ENCODE measurements at places on chromosomes 16 and 17.
A peak's percentile ranks its signal among the peaks of the same experiment; 100 is the strongest.

DNA sequence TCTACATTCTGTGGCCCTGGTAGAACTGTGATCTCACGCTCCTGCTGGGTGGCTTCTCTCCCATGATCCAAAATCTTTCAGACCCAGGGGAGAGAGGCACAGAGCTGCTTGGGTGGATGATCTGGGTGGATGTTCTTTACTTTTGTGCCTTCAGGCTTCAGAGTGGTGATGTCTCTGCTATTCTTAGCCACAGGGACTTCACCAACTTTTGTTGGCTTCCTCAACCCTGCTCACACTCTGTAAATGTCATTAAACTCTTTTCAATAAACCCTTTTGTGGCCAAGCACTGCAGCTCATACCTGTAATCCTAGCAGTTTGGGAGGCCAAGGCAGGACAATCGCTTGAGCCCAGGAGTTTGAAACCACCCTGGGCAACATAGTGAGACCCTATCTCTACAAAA, 7.6 kb downstream of the CLEC10A start:
- DNase-seq = no peak

DNA sequence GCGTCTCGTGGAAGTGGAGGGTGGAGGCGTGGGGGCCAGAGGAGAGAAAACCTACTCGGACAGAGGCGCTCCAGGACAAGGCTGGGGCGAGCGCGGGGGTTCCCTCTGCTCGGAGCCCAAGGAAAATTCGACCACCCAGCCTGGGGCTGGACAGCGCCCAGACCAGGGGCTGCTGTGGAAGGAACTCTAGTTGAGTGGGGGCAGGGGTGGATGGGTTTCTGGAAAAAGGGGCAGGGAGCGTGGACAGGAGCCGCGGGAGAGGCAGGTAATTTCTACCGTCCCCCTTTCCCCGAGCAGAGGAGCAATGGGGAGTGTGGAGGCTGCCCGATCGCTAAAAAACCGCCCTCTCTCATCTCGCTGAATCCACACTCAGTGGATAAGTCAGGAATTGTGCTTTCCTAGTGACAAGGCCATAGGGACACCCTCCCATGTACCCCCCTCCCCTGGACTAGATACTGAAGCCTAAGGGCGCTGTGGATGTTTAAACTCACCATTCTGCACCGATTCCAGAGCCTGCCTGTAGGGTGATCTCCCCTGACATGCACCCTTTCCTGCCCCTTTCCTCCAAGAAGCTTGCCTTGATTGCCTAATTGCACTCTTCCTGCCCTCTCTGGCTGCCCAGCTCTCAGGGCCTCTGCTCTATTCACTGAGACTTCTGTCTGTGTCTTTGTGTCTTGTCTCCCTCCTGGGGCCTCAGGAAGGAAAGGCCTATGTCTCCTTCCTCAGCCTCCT, 90.7 kb upstream of the TMEM97 start:
- DNase-seq = no peak

GRCh38 chr16:74771656-74772315, 2.8 kb downstream of the FA2H start:
- DNase-seq = no peak

DNA sequence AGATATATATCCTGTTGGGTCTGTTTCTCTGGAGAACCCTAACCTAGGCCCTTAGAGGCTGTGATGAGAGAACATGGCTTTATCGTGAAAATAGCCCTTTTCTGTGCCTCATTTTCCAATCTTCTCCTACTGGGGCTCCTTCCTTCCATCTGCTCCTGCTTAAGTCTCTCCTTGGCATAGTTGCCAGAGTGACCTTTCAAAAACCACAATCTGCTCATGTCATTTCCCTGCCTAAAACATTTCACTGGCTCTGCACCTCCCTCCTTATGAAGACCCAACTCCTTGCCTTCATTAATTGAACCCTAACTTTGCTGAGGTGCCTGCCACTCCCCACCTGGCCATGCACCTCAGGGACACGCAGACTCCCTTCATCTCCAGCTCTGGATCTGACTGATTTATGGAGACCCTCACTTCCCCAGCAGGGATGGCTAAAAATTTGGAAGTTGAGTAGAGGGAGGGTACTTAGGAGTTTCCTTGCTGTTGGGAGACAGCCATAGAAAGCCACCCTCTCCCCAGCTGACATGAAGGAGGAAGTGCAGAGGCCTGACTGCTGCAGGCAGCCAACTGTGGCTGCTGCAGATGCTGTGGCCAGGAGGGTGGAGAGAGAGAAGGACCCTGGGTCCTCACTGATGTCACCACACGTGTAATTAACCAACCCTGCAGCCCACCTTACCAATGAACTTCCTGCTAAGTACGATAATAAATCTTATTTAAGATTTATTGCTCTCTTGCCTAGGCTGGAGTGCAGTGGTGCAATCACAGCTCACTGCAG, 6.3 kb upstream of the GGA2 start:
- no peak for DNase-seq

GRCh38 chr17:1423456-1424135, 23.6 kb upstream of the YWHAE start:
- no peak for DNase-seq

DNA sequence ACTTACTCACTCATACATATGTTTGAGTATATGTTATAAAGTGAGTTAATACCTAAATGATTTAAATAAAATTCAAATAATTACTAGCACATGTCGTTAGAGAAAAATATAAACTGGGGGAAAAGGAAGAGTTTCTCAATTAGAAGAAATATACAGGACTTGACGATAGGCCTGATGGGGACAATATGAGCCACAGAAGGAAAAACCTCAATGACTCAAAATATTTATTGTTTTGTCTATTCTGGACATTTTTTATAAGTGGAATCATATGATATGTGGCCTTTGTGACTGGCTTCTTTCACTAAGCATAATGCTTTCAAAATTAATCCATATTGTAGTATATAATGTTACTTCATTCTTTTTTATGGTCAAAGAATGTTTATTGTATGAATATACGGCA, 339.2 kb upstream of the PMFBP1 start:
- no peak for DNase-seq

DNA sequence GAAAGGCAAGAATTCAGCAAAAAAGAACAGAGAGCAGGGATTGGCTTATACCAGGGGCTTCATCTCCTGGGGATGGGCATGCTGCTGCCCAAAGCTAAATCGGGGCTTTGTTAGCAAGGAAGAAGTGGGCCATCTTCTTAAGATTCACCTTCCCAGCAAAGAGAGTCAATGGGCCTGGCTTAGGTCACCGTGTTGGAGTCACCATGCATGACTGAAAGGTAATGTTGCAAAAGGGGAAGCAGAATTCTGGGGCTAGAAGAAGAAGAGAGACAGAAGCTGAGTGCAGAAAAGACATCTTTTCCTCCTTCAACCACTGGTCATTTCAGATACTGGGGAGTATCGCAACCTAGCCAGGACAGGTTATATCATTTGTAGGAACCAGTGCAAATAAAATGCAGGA, 76.3 kb upstream of the KIFC3 start:
- no peak for DNase-seq

GRCh38 chr17:79205688-79206205, 131.1 kb downstream of the ENGASE start:
- no peak for DNase-seq

- no peak for DNase-seq
Measured at GRCh38 chr17:66670206-66670605, 164.7 kb upstream of the CACNG5 start.

GRCh38 chr16:84040226-84040822, 2.3 kb downstream of the SLC38A8 start:
- DNase-seq = no peak

DNA sequence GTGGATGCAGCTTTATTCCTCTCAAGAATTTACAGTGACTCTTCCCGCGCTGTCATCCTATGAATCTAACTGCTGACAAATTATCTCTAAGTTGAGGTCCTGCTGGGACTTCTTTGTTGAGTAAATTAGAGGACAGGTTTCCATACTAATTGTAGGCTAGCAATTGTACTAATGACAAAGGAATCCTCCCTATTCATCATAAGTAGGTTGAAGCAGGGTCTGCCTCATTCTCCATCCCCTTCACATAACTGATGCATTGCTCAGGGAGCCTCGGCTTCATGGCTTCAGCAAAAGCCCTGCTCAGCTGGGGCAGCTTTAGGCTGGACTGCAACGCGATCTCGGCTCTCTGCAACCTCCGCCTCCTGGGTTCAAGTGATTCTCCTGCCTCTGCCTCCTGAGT, 83.1 kb upstream of the IRX6 start:
- no peak for DNase-seq

GRCh38 chr17:65228734-65229620, 91.8 kb downstream of the RGS9 start:
- peak; percentile 26 for DNase-seq

DNA sequence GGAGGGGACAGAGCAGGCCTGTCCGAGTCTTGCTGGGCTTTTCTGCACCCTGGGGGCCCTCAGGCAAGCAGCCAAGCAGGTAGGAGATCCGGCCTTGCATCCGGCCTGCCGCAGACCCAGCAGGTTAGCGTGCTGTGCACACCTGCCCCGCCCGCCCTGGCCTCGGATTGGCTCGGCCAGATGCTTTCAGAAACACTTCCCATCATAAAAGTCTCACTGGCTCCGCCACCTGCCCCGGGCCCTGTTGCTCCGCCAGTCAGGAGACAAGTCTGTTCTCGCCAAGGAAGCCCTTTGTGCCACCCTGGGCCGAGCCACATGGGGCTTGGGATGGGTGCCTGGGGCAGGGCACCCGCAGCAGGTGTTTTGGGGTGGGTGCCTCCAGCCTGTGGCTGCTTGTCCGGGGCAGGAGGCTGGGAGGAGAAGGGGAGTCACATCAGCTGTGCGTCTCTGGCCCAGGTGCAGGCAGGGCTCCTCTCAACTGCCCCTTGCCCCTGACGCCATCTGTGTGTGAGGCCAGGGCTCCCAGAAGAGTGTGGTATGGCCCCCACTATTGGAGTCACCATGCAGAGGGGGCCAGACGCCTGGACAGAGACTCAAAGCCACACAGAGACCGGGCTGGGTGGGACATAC, 228.2 kb upstream of the GSE1 start:
- no peak for DNase-seq

DNA sequence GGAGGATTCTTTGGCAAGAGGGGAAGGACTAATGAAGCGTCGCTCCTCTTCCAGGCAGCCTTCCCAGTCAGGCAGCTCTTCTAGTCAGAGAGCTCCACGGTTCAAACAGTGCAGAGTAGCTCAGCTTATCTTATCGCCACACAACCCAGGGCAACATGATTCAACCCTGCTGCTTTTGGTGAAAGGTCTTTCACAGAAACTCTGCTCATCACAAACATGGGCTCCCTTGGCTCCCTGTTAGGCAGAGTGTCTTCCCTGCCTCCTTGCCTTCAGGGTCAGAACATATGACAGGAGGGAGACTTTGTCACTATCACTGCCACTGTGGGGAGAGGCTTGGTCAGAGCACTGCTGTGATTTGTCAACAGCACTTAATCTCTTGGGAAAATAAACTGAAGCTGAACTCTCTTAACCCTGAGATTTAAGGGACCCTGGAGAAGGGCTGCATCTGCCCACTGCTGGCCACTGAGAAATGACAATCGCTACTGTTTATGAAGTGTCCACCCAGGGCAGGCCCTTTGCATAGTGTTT, 6.9 kb upstream of the SLC13A2 start:
- peak; percentile 6 for DNase-seq

- DNase-seq = no peak
Measured at GRCh38 chr16:1791943-1792812, 1.3 kb downstream of the IGFALS start.

DNA sequence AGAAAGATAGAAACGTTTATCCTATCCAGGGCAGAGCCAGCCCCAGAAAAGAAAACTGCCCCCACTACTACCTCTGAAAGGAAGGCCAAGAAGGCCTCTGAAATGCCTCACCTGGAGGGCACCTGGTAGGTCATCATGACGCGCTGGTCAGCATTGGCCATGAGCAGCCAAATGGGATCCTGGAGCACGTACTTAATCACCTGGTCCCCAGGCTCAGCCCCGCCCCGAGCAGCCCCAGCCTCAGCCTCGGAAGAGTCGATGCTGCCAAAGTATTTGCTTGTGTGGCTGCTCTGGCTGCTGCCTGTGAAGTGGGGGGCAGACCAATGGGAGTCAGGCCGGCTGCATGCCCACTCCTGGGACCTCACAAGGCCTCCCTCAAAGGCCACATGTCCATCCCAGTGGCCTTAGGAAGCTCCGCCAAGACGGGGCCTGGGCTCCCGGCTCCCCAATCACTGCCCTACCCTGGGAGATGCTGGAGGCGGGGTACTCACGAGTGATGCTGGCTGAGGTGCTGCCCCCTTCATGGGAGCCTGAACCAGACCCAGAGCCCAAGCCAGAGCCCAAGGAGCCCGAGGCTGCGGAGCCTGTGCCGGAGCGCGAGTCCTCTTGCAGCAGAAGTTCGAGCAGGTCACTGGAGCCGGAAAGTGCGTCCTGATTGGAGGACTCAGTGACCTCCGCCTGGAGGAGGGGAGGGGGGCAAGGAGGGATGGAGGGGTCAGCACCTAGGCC, 9.9 kb downstream of the PER1 start:
- no peak for DNase-seq

- DNase-seq = no peak
Measured at GRCh38 chr16:56298948-56299596, 107.8 kb downstream of the GNAO1 start.

DNA sequence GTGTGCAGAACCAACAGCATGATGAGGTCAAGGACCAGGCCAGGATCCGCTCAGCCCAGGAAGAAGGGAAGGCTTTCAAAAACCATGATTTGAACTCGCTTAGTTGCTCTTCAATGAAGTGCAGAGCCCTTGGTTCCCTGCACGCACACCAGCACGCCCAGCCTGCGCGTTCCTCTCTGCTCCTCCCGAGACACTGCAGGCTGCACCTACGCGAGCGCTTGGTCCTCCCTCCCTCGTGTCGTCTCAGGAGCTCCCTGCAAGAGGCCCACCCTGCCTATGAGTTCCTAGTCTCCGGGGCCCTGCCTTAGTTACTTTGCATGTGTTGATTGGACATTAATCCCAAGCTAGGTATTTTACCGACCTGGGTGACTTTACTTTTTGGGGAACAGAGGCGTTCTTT, 132.9 kb upstream of the TNRC6C start:
- DNase-seq = no peak

- DNase-seq = peak; percentile 73
Measured at GRCh38 chr17:16286009-16286946, 67.0 kb downstream of the CENPV start.

- DNase-seq = no peak
Measured at GRCh38 chr16:13139661-13140241, 238.4 kb downstream of the SHISA9 start.

- DNase-seq = no peak
Measured at GRCh38 chr17:21258593-21258992, 5.4 kb upstream of the NATD1 start.

- DNase-seq = no peak
Measured at GRCh38 chr17:7046127-7046724, 2.3 kb upstream of the SLC16A11 start.

DNA sequence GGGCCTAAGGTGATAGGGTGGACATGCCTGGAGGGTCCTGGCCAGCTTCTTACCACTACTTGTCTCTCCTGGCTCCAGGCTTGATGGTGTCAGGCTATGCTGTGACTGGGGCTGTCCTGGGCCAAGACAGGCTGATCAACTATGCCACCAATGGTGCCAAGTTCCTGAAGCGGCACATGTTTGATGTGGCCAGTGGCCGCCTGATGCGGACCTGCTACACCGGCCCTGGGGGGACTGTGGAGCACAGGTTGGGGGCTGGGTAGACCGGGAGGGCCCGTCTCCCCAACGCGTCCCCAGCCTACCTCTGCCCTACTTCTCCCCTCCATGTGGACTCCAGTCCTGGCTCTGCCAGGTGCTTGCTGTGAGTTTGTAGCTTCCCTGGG, 4.5 kb downstream of the SPATA20 start:
- no peak for DNase-seq

GRCh38 chr17:32264140-32264799, 1.4 kb upstream of the RHBDL3 start:
- no peak for DNase-seq
